NCI-H2107 (cell line): ENCODE measurements at places on chromosomes 7 and 10.

GRCh38 chr7:96023387-96023786, 251.0 kb downstream of the DYNC1I1 start:
- no peak for DNase-seq

- DNase-seq = no peak
These were observed 151.7 kb downstream of the GRK5 start for GRCh38 chr10:119359025-119359424.

- DNase-seq = no peak
These were observed 29.1 kb downstream of the EPC1 start for GRCh38 chr10:32317795-32318357.

DNA sequence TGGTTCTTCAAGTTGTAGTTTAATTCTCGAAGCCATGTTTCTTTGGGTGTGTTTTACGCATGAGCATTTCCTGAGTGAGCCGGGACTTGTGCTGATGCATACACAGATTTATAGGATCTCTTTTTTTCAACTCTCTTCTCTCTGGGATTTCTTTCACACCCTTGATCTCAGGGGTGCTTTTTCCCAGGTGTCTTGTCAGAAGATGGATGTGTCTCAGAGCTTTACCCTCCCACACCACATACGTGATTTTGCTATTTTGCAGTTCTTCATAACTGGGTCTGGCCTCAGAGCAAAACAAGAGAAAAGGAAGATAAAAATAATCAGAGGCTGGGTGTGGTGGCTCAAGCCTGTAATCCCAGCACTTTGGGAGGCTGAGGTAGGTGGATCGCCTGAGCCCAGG, 177.0 kb downstream of the CAMK1D start:
- no peak for DNase-seq

DNA sequence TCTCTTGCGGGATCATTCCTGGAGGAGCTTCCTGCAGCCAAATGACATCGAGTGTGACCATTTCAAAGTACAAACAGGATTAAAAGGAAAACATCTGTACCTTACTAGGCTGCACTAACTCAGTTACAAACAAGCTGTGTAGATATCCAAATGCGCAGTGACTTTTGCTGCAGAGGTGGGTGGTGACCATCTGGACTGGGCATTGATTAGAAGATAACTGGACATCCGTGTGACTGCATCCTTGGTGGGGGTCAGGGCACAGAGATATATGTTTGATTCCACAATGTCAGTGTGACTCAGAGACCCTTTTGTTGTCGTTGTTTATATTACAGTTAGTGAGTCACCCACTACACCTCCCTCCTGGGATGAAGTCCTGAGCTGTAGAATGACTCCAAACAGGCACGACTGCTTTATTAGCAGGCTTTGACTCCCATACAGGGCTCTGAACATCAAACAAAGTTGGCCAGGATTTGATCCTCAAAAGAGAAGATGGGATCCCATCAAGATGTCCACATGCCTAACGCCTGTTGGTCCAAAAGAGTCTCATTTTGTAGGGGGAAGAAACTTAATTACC, 56.7 kb upstream of the SDK1 start:
- DNase-seq = no peak

- no peak for DNase-seq
These were observed 263.8 kb downstream of the PTPRN2 start for GRCh38 chr7:158323741-158324396.

- no peak for DNase-seq
These were observed 177.5 kb downstream of the RAPGEF5 start for GRCh38 chr7:22179442-22179879.

GRCh38 chr10:101351017-101351416, 2.9 kb upstream of the BTRC start:
- DNase-seq = no peak

- no peak for DNase-seq
These were observed 90.5 kb downstream of the WIPF3 start for GRCh38 chr7:29896685-29897411.

- no peak for DNase-seq
These were observed 90.1 kb downstream of the KCNMA1 start for GRCh38 chr10:77547307-77548050.

DNA sequence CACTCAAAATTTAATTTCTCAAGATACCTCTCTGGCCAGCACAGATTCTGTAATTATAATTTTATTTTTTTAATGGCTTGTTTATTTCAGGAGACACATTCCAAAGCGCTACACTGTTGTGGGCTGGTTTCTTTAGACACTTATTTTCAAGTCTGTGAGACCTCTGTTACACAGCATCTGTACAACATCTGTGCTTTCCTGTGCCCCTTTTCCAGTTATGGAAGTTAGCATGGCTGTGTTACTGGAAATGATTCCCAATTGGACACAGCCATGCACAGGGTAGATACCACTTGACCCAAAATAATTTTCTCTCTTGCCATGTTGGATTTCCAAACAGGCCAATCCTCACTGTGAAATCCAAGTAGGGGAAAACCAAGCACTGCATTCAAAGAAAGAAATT, 172.3 kb upstream of the ADCY1 start:
- no peak for DNase-seq

GRCh38 chr7:75992083-75992755, 2.2 kb downstream of the TMEM120A start:
- DNase-seq = no peak

GRCh38 chr7:25282194-25282593, 53.9 kb upstream of the NPVF start:
- no peak for DNase-seq

DNA sequence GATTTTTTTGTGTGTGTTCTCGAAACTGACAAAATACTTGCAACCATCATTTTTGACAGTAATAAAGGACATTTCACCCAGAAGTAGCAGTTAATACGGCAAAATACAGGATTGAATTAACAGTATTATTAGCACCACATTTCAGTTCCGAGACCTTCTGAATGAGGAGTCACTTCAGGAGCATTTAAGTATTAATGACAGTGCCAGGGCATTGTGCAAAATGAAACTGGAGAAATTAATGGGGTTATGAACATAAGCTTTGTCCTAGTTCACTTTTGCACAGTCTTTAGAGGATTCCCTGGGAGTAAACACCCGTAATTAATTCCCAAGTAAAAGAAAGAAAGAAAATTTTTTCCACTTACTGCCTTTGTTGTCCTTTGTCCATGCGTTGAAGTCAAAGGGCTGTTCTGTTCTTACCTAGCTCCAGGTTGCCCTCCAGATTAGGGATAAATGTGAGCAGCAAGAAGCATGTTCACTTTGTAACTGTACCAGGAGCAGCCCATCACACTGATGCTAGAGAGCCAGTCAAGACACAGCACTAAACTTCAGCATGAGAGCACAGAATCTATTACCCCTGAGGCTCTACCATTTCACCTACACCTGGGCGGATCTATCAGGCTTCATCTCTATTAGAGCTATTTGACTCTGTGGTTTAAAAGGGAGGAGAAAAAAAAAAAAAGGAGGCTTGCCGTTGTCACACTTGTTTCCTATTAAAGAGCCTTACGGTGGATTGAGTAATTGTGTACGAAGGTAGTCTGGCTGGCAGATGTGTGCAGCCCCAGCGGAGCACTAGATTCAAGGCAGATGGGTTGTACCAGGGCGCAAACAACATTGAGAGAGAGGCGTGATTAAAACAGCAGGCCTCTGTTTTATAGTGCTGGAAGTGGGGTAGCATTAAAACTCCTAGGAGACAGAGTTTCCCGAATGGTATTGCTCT, 297.8 kb upstream of the SEMA3A start:
- DNase-seq = peak; percentile 23

- DNase-seq = no peak
These were observed 56.6 kb upstream of the LAMB1 start for GRCh38 chr7:108059526-108059925.

- DNase-seq = no peak
These were observed 14.8 kb downstream of the STEAP1B start for GRCh38 chr7:22485189-22485588.

DNA sequence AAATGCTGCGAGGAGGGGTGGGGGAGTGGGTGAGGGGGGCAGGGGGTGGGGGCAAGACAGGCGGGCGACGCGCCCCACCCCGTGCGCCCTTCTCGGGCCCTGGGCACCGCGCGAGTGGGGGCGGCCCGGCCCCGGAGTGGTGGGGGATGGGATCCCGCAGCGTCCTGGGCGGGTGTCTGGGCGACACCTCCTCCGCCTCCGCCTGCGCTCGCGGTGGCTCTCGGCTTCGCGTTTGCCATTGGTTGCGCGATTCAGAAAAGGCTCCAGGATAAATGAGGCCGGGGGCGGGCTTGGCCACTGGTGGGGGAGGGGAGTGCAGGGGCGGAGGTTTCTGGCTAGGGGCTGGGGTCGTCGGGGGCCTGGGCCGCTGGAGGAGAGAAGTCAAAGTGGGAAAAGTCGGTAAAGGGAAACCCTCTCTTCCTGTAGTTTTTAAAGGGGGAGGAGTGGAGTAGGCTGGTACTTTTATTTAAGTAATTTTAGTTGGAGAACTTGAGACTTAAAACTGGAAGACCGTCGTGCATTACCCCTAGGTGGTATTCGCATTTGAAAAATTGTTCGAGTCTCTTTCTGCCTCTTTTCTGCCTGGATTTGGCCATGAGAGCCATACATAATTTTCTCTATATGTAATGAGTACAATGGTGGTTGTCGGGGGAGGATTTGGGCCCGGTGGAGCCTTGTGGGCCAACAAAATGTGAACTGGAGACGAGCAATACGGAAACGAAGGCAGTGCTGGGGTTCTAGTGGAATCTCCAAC, 992 bp upstream of the IGF2BP3 start:
- DNase-seq = no peak

DNA sequence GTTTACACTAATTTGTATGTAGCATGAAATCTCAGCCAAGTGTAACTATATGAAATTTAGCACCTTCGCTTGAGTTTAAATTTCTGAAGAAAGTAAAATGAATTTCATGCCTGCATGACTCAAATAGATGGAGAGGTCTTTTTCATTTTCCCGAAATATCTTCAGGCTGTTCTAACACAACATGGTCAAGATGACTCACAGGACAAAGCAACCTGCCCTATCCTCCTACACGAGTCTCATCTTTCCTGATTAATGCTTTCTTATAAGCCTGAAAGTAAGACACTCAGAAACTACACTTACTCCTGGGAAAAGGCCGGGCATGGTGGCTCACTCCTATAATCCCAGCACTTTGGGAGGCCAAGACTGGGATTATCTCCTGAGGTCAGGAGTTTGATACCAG, 41.2 kb downstream of the CH25H start:
- DNase-seq = no peak

DNA sequence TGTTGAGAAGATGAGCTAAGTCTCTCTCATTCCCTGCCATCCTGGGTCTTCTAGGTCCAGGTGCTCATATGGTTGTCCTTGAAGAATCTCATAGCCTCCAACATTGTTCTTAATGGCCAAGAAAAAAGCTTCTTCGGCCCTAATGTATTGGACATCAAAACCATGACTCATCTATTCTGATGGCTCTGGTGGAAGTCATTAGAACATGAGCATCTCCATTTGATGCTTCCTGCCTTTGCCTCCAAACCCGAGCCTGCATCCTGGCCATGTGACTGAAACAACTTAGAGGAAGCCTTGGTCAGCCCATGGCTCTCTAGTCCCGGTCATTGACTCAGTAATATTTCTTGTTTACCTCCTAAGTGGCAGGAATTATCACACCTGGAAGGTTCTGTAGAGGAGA, 264.1 kb upstream of the FZD8 start:
- DNase-seq = no peak

DNA sequence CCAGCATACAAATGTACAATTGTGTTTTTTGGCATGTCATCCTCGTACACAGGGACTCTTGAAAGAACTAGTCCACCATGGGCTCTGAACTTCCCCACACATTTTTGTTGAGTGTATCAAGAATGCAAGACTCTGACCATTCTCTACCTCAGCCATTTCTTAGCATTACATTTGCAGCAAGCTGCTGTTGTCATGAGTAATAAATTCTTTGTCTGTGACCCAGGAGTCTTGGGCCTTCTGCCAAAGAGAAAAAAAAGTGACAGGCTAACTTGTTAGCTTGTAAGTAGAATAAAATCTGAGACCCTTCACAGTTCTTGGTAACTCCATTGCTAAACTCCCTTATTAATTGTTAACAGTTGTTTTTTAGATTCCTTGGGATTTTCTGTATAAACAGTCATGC, 542.3 kb upstream of the MBL2 start:
- no peak for DNase-seq

DNA sequence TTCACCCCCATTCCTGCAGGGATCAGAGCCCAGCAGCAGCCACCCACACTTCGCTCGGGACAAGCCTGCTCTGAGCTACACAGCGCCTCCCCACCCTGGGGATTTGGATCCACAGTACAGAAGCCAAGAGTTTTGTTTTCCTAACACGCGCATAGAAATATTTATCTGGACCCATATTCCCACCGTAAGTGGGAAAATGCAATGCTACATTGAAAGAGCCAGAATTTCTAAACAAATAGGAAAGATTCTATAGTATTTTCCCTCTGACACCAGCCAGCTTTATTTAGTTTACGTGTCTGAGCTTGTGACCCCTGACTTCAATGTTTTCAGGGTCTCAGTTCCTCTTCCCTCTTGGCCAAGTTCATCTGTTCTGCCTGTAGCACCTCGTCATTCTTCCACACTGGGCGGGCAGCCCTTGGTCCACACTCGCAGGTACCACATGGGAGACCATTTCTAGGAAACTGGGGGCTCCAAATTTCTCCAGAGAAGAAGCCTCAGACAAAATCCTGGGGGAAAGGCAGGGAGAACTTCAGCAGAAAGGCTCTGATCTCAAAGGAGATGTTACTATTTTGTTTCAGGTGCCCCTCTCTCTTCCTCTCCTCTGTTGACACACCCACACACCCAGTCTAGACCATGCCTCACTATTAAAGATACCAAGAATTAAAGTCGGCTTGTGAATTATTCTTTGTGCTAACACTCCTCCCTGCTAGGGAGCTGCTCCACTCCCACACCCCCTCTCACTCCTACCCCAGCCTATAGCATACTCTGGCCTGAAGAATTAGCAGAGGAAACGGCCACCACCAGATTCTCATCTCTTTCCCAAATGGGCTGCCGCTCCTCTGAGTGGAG, 116.0 kb upstream of the PCGF5 start:
- DNase-seq = no peak

DNA sequence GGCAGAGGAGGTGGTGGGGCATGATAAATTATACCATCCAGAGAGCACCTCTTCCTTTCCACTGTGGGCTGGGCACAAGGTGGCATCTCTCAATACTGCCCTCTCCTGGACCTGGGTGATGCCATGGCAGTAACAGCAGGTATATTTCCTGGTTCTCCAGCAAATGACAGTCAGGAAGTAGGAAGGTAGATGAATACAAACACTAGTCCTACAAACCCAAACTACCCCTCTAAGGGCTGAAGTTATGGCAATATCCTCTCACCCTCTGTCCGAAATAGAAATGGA, 1004.9 kb downstream of the KCNMA1 start:
- DNase-seq = peak; percentile 12

GRCh38 chr7:104971290-104972071, 42.5 kb upstream of the KMT2E start:
- DNase-seq = no peak

- DNase-seq = no peak
These were observed 1.4 kb upstream of the CDCA7L start for GRCh38 chr7:21947056-21947455.

- DNase-seq = no peak
These were observed 166.2 kb upstream of the FAM3C start for GRCh38 chr7:121562259-121562658.

GRCh38 chr7:55086413-55087201, 67.8 kb downstream of the EGFR start:
- DNase-seq = no peak
